SJCRH30 (cell line): ENCODE measurements at places on chromosomes 11 and 22.

DNA sequence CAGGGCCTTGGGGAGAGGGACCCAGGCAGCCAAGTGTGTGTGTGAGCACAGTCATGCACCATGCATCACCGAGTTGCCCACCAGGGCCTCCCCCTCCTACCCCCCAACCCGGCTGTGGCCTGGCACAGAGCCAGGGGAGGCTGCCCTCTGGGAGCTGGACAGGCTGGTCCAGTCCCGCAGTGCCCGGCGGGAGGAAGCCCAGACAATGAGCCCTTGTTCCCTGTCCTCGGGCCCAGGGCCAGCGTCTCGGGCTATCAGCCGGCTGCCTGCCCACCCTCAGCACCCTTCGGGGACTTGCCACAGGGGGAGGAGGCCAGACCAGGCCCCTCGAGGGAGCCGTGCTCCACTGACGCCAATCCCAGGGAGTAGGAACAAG lies 4.5 kb downstream of the LRRC75B start:
- DNase-seq: peak; percentile 93

- no peak for DNase-seq
Measured at GRCh38 chr22:37726241-37726887, 29.5 kb downstream of the TRIOBP start.

DNA sequence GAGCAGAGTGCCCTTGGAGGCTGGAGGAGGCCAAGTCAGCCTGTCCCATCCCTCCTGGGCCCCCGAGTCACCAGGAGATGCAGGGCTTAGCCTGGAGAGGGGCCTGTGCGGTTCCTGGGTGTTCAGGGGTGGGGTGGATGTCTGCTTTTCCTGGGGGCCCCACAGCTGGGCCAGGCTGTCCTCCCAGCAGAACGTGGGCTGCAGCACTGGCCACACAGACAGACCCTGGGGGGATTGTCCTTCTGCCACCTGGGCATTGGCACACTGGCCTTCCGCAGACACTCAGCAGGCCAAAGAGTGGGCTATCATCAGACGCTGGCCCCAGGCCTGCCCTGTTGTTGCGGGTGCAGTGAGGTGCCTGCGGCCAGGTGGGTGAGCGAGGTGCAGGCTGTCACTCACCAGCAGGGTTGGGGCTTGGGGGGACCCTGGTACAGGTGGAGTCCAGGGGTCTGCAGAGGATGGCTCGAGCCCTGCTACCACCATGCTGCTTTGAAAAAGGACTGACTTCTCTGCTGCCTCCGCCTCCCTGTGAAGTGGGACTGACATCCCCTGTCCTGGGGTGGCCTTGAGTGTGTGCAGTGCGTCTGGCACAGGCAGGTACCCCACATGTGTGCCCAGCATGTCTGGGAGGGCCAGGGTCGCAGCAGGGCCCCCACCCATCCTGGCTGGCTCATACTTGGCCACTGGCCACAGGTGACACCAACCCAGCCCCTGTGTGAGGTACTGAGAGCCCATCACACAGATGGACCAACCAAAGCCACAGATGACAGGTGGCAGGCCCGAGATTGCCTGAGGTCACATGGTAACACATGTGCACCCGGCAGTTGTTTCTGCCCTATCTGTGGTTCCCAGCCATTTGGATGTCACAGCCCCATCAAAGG lies 39.0 kb upstream of the KCNQ1OT1 start:
- DNase-seq: no peak

DNA sequence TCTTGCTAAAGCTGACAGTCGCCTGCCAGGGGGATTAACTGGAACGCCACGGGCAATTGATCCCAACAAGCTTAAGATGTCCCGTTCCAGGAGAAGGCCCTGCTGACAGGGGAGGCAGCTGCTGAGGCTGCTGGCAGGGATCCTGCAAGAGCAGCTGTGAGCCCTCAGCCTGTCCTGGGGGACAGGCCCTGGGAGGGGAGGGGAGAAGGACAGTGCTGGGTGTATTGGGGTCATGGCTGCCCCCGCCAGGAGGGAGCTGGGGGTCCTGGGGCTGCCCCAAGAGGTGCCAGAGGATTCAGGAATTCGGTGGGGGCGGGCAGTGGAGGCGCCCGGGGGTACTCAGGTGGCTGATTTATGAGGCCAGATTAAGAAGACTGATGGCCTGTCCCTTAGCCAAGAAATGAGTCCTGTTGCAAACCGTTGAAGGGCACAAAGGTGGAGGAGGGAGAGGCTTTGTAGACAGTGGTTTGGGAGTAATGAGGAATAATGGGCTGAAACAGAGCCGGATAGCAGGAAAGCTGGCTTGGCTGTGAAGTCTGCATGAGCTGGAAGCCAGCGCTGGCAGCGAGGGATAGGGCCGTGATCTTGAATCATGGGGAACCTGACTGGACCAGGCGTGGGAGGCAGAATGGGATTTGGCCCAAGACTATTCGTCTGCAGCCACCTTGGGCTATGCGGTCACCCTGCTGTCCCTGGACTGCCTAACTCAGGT lies 133.5 kb downstream of the CACNA1I start:
- DNase-seq: peak; percentile 88

GRCh38 chr22:26410386-26410785 lies 18.7 kb upstream of the ASPHD2 start:
- DNase-seq: no peak

DNA sequence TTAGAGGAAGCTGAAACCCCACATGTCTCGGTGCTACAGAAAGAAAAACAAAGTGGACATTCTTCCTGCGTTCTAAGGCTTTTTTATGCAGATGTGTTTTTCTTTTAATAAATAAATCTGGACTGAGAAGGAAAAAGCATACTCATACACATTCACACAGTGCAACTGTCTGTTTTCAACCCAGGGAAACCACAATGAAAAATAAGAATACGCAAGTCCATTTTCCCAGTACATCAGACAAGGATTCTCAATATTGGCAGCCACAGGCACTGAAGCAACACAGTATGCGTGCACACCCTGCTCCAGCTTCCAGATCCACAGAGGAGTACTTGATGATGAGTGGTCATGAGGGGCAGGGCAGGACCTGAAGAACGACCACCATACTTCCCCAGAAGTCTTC lies 86.9 kb downstream of the ETS1 start:
- DNase-seq: no peak

- no peak for DNase-seq
Measured at GRCh38 chr22:37589636-37590035, 9.7 kb upstream of the LGALS2 start.

GRCh38 chr11:15145615-15146014 lies 30.9 kb downstream of the INSC start:
- no peak for DNase-seq

- DNase-seq: no peak
Measured at GRCh38 chr11:59415111-59415510, 11.1 kb downstream of the OR5A2 start.

GRCh38 chr22:27170491-27170890 lies 513.1 kb downstream of the MIAT start:
- no peak for DNase-seq

DNA sequence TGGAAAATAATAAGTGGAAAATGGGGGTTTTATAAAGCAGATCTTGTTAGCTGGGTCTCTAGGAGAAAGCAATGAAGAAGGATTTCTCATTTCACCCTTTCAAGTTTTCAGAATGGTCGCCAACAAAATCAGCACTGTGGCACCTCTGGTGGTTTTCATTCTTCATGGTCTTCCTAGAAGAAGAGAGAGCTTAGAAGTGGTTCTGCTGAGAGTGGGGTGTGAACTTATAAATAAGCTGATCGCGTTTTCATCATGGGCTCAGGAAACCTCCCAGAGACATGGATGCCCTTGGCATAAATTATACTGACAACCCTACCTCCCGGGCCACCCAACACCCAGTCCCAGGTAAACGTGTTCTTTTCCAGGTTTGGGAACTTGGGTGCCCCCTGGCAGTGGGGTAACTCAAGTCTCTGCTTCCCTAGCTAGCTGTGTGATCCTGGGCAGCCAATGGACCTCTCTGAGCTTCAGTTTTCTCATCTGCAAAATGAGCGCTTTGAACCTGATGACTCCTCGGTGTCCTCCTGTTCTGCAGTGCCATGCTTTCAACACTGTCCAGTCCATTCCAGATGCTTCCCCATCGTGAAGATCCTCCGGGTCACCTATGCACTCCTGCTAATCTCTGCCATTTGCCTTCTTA lies 72.6 kb upstream of the GRAMD1B start:
- DNase-seq: no peak

DNA sequence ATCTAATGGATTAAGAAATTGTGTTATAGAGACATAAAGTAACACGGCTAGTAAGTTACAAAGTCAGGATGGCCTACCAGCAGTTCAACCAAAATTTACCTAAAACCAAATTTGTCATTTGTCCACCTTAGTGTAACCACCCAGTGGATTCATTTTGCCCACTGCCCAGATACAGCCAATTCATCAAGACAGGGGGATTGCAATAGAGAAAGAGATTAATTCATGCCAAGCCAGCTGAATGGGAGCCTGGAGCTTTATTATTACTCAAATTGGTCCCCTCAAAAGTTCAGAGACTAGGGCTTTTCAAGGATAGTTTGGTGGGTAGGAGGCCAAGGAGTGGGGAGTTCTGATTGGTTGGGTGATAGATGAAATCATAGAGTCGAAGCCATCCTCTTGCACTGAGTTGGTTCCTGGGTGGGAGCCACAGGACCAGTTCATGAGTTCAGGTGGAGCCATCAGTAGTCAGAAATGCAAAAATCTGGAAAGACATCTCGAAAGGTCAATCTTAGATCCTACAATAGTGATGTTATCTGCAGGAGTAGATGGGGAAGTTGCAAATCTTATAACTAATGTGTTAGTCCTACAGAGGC lies 304.2 kb upstream of the CADM1 start:
- DNase-seq: no peak

DNA sequence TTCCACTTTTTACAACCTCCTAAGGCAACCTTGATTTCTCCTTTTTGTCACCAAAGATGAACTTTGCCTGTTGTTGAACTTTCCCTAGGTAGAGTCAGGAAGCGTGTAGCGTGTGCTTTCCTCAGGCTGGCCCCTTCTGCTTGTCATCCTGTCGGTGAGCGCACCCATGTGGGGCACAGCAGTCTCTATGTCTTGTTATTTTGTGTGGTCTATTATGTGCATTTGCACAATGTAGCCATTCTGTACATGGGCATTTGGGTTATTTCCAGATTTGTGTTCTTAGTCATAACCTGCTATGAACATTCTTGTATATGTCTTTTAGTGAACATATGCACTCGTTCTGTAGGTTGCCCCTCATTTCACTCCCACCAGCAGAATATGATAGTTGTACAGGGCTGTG lies 34.9 kb downstream of the CABIN1 start:
- no peak for DNase-seq

DNA sequence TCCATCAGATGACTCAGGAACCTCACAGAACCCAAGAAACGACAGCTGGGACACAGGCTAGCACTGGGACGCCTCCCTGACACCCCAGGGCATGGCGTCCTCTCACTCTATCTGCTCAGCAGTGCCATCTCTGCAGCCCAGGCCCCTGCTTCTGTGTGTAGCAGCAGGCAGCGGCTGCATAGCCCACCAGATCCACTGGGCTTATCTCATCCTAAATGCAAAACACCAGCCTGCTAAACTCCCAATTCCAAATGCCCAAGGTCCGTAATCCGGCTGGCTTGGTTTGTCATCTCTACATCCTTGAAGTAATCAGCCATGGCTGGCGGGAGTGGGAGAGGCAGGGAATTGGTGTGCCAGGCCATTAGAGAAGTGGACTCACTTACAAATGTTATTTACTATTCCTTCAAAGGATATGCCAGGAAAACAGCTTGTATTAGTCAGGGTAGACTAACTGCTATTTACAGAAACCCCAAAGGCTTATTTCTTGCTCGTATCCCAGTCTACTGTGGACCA lies 30.7 kb downstream of the SPATA19 start:
- no peak for DNase-seq

DNA sequence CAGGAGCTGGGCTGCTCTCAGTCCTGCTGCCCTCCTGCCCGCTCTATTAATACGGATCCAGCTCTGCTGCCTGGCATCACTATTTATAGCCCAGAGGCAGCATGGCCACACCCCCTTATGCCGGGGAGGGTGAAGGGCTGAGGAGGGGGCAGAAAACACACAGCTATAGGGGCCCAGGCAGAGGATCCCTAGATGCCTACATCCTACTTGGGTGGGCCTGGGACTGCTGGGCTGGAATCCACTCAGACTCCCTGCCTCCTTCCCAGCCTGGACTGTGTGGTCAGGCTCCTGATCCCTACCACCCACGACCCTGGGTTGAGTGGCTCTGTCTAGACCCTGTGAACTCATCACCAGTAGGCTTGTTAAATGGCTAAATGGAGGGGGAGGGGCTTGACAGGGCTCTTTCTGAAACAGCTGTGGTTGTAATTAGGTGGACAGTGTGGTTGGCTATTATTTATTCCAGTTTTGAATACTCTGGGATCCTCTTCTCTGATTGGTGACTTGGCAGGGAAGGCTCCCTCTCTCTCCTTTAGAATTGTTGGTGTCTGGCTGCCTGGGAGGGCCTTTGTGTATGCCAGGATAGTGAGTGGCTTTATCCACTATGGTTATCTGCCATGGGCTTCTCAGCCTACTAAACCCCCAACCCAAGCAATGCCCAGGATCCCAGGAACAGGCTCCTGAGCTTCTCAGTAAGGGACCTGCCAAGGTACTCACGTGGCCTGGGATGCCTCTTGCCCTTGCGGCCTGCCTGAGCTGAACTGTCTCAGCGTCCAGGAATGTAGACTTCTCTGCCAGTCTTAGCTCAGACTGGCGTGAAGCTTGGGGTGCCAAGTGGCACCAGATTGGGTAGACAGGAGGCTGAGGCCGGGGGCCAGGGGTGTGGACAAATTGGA lies 15.2 kb downstream of the PHLDB1 start:
- peak; percentile 93 for DNase-seq

DNA sequence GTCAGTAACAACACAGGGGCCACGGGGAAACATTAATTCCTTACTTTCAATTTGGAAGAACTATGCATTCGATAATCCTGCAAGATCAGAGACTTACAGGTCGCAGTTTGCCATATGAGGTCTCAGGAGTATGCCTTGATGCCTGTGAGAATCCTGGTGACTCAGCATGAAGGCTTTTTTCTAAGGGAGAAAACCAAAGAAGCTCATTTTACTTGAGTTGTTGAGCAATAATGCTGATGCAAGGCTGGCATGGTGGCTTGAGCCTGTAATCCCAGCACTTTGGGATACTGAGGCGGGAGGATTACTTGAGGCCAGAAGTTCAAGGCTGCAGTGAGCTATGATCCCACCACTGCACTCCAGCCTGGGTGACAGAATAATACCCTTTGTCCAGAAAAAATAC lies 26.6 kb downstream of the ATG16L2 start:
- DNase-seq: no peak

- no peak for DNase-seq
Measured at GRCh38 chr11:87820011-87820410, 355.2 kb downstream of the RAB38 start.

DNA sequence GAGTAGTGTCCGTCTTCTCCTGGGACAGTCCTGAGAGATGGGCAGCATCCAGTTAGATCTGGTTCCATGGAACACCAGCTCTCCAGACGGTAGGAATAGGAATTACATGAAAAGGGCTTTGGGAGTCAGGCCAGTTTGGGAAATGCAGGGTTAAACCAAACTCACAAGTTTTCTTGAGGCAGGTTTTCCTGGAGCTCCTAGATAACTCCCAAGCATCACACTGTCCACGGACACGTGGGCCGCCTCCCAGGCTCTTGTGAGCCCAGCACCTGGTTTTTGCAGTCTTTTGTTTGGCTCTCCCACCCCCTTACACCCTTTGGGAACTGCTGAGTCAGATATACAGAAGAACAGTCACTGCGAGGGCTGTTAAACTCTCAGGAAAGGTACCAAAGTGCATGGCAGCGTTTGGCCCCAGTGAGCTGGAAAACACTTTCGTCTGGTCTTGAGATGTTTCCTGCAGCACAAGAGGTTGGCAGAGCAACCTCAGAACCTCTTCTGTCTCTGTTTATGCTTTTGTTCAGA lies 90.0 kb downstream of the BCR start:
- DNase-seq: no peak
